Stimulated activated naive CD8-positive, alpha-beta T cell treated with anti-CD3 and anti-CD28 coated beads, Interleukin-15, amount 100 ng/mL, for 72 hours (primary cell): ENCODE measurements at places on chromosomes 13 and 19.

- DNase-seq: no peak
These were observed 353.6 kb downstream of the FGF9 start for GRCh38 chr13:22024381-22024994.

DNA sequence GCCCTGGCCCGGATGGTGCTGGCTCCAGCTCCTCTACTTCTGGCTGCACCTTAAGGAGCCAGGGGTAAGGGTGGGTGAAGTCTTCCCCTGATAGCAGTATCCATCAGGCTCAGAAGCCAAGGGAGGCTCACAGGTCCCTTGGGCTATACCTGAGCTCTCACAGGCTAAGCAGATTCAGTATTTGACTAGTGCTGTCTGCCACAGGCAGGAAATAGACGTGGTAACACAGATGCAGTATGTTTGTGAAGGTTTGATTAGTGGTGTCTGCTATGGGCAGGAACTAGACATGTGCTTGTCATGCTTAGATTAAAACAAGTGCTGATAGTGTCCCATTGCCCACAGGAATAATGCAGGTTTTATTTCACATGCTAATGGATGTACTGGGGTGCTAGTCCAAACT, 4.0 kb downstream of the SYT5 start:
- DNase-seq: no peak

DNA sequence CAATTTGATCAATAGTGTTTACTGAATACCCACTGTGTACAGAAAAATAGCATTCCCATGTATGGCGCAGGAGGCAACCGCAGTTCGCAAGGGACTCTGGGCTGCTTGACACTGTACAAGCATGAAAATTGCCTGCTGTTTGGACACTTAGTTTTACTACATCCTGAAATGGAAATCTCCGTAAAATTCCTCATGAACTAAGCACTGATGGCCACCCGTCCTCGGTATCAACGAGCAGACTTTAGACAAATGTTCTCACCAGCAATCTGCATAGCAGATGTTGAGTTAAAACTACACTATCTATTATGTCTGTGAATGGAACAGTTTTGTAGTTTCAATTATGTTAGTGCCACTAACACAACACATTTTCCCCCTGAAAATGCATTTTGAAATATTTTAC, 294.7 kb downstream of the DCLK1 start:
- no peak for DNase-seq

- no peak for DNase-seq
These were observed 32.8 kb downstream of the TSC22D1 start for GRCh38 chr13:44543369-44543768.

DNA sequence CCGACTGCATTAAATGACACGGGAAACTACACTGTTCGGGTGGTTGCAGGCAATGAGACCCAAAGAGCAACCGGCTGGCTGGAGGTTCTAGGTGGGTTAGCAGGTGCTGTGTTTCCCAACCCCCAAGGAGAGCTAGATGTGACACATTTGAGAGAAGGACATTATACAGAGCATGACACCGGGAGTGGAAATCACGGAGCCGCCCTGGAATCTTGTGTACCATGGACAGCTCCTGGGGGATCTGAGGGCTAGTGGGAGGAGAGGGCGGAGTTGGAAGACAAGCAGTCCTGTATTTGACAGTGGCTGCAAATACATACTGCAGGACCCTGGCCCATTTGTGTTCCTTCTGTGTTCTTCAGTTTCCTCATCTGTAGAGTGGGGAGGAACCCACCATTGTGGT, 2.3 kb downstream of the CEACAM18 start:
- DNase-seq: no peak

DNA sequence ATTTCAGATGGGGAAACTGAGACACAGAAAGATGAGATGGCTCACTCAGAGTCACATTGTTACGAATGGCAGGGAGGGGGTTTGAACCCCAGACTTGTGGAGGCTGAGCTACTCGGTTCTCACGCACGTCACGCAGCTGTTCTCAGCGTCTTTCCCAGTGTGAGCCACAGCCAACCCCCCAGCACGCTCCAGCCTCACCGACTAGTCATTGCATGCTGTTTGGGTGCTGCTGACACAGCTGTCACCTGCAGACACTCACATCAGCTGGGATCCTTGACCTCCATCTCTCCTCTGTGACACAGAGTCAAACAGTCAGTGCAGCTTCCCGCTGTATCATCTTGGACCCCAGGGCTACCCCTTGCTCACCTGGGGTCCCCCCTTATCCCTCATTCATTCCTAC, 2.4 kb upstream of the NCAN start:
- DNase-seq: no peak

GRCh38 chr13:109406376-109406992, 379.9 kb downstream of the IRS2 start:
- no peak for DNase-seq

- DNase-seq: no peak
These were observed 17.7 kb upstream of the PTPRS start for GRCh38 chr19:5358173-5358800.

GRCh38 chr19:4178990-4179389, 3.4 kb downstream of the SIRT6 start:
- no peak for DNase-seq

- no peak for DNase-seq
These were observed 8.4 kb upstream of the KLK14 start for GRCh38 chr19:51091126-51091525.

DNA sequence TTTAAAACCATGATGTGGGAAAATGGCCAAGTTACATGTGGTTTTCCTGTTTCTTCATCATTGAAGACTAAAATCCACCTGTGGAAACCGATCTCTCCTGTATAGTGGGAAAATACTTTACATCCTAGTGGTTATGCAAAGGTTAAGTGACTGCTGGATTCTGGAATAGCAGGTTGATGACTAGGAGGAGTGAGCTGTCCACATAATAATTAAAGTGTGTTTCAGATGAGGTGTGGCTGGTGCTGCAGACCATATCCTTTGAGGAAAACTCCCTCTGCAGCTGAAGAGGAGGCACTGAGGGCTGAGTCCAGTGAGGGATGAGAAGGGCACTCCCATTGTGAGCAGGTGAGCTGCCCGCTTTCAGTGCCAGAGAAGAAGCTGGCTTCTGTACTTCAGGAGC, 43.2 kb downstream of the DCLK1 start:
- no peak for DNase-seq
